ENCODE measurements at places on chromosomes 7 and 10.

- DNase-seq, result peak; percentile 79
These were observed 259.6 kb upstream of the PPP2R2D start for GRCh38 chr10:131641231-131641630.

DNA sequence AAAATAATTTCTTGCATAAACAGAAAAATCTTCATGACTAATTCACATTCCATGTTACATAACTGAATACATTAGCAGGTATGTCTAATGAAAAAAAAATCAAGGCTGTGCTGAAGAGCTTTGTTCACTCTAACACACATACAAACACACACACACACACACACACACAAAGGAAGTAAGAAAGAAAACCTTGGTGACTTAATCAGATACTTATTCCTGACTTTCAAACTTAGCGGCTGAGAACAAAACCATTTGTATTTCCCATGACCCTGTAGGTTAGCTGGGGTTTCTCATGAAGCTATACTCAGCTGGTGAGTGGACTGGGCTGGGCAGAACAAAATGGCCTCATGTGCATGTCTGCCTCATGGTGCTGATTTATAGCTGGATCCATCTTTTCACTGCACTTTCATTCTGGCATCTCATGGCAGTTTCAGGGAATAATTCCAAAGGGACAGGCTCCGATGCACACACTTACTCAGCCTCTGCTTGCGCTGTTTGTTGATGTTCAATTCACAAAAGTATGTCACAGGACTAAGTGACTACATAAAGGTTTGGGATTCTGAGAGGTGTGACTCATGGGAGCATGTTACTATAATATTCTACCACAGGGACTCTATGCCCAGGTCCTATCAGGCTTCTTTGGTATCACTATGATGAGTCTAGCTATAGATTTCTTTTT, 161.2 kb downstream of the PCLO start:
- no peak for DNase-seq

DNA sequence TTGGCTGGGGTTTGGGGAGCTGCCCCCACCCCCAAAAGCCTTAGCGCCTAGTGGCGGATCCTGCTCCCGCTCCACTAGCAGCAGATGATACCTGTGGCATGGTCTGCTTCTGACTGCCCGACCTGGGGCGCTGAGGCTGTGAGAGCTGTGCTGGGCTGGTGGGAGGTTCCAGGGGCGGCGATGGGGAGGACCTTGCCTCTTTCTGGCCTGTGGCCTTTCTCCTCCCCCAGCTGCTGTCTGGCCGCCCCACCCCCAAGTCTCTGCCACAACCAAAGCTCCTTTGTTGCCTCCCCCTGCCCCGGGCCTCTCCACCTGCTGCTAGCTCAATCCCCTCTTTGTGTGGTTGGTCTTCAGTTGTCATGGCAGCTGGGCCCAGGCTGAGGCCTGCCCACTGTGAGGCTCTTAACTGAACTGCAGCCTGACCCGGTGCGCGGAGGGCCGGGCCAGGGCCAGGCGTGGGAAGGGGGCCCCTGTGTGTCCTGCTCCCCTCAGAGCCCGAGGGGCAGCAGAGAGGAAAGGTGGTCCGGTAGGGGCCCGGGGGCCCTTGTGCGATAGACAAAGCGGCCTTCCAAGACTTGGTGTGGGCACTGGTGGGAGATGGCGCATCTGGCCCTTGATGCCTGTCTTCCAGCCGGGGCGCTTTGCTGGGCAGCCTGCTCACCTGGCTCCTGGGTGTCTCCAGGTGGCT, 4.7 kb downstream of the ZNF775 start:
- DNase-seq, result peak; percentile 83

DNA sequence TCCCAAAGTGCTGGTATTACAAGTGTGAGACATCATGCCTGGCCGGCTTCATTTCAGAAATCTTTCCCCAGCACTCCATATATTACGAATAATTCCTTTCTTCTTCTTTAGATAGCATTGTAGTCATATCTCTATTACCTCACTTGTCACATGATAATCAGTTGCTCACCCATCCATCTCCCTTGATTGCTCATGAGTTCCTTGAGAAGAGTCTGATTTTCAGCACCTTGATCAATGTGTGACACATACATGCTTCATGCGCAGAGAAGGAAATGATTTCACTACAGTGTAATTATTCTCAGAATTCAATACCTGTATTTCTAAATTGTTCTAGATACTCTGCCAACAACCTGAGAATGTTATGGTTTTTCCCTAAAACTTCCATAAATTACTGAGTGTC, 26.7 kb upstream of the GGCT start:
- DNase-seq, result no peak

DNA sequence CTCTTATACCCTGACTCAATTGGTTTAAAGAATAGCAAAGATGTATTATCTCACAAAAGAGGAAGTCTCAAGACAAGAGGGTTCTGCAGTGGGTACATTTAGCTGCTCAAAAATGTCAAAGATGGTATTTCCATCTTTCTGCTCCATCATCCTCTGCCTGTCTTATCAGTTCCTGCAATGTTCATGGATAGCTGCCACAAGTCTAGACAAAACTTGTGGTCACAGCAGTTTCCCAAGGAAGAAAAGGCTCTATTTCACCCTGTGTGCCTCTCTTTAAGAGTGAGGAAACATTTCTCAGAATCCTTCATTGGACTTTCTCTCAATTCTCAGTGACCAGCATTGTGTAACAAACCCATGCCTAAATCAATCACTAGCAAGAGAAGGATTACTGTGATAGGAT, 634.2 kb upstream of the AUTS2 start:
- no peak for DNase-seq

- no peak for DNase-seq
These were observed 172.5 kb upstream of the SVIL start for GRCh38 chr10:29807163-29807806.

DNA sequence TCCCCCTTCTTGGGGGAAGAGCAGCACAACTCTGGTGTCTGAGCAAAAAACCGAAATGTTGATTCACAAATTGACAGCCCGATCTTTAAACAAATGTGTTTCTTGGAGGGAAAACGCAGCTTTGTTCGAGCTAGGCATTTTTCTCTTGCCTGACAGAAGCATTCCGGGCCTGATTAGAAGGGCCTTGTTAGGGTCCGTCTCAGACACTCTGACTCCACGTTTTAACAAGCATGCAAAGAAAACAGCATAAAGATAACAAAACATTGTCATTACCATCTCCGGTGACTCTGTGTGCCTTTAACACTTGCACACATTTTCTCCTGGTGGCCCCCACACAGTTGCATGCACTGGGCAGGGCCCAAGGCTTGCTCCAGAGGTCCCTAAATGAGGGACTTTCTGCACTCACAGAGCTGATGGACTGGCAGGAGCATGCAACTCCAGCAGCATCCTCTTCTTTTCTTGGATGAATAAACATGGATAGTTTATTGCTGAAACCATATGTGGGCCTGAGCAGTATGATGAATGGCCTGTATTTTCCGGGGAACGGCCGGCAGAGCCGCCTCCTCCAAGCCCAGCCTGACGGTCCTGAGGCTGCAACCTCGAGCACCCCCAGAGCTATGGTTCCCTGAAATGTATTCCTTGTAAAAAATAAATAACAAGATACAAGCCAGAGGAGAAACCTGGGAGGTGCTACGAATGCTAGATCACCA, 50.9 kb downstream of the EBF3 start:
- no peak for DNase-seq

DNA sequence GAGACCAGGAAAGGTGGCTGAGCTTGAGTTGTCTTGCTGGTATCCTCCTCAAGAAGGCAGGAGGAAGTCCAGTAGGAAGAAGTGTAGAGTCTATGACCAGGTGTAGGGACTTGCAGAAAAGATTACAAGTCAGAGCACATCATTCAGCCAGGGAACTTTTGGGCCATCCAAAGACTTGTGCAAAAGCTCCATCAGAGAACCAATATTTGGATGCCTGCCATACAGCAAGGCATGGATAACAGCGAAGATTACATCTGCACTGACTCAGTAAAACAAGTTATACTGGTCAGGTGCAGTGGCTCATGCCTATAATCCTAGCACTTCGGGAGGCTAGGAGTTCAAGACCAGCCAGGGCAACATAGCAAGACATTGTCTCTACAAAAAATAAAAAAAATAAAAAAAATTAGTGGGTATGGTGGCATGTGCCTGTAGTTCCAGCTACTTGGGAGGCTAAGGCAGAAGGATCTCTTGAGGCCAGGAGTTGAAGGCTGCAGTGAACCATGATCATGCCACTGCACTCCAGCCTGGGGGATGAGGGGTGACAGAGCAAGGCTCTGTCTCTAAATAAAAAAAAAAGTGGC, 13.2 kb upstream of the NMT2 start:
- DNase-seq, result no peak

DNA sequence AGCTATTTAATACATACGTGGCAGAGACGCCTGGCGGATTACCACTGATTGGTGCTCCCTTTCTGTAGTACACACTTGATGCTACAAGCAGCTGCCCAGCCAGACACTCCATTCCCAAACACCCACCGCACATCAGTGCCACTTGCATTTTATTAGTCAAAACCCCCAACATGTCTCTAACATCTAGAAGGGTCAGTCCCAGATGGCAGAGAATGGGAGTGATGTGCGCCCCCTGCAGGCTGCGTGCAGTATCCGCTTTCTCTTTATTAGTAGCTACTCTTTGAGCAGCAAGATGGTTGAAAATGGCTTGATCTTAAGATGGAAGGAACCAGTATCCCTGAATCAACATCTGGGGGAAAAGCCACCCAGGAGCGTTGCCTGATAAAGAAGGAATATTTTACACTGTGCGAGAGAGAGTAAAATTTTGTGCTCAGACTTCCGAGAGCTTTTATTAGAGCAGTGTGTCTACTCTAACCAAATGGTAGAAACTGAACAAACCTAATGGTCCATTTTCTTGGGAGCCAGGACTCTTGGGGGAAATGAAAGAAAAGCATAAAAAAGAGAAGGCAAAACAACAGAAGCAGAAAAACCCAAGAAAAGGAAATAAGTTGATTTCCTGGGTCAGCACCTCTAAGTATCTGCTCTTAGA, 78.3 kb downstream of the ST8SIA6 start:
- DNase-seq, result peak; percentile 35

DNA sequence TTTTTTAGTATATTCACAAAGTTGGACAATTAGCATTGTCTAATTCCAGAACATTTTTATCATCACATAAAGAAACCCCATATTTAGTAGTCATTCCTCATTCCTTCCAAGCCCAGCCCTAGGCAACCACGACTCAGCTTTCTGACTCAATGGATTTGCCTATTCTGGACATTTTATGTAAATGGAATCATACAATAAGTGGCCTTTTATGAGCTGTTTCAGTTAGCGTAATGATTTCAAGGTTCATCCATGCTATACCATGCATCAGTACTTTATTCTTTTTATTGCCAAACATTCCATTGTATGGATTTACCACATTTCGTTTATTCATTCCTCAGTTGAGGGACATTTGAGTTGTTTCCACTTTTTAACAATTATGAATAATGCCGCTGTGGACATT, 249.2 kb downstream of the DYNC1I1 start:
- no peak for DNase-seq

DNA sequence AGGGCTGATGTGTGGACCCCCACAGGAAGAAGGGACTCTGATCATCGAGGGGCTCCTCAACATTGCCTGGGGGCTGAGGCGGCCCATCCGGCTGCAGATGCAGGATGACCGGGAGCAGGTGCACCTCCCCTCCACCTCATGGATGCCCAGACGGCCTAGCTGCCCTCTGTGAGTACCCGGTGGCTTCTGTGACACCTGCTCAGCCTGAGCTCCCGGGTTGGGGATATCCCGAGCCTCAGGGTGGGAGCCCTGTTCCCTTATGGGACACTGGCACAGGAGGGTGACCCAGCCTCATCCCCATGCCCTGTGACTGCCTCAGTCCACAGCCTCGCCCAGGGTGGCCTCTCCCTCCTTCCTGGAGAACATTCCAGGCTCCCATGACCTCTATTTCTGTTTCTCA, 3.9 kb upstream of the DEPP1 start:
- no peak for DNase-seq

DNA sequence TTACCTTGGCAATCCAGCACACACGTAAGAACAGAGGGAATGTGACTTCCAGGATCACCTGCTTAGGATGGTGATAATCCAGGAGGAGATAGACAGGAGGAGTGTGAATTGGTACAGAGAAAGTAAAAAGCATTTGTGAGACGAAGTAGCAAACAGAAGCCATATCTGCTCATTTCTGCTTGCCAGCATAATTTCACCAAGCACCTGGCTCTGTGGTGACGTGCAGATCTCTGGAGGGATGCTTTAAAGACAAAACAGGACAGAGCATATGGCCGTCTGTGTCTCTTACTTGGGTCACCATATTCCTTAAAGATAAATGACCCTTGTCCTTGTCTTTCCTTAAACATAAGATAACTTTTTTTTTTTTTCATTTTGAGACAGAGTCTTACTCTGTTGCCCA, 90.2 kb upstream of the ARHGAP21 start:
- no peak for DNase-seq

GRCh38 chr10:72335394-72336258, 19.1 kb downstream of the DNAJB12 start:
- no peak for DNase-seq

DNA sequence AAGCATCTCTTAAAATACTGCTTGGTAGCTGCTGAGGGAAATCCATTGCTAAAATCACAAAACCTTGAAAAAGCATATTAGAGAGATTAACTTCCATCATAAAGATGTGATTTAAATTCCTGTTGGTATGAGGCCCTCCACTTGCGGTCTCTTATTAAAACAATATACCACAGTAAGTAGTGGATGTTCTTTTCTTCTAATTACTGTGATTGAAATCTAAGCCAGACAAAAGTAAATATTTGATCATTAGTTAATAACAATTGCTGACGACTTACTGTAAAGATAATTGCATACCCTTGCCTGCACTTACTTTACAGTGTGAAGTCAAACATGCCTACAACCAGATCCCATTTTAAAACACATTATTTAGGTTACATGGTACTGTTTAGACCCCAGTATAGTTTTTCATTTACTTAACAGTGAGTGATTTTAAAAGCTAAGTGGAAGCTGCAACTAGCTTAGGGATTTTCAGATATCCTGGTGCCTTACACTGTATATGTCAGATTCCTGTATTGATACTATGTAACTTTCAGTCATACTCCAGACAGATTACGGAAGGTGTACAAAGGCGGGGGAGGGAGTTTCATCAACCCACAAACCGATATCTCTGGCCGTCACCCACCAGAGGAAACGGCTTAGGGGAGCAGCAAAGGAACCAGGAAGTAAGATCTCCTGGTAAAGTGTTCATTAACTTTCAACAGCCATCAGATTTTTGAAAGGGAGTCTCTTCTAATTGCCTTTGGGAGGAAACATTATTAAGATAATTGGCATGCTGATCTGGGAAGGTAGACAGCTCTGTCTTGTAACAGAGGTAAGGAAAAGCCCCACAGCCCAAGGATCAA, 986 bp downstream of the NRP1 start:
- DNase-seq, result peak; percentile 27

- no peak for DNase-seq
These were observed 372.8 kb upstream of the CELF2 start for GRCh38 chr10:10644676-10645385.

GRCh38 chr7:151821806-151822540, 54.9 kb downstream of the PRKAG2 start:
- DNase-seq, result no peak

- DNase-seq, result no peak
These were observed 9.3 kb upstream of the NRBF2 start for GRCh38 chr10:63123727-63124362.

GRCh38 chr10:6919077-6919476, 339.0 kb upstream of the PRKCQ start:
- no peak for DNase-seq

Measured in Caco-2 (cell line).